ENCODE measurements at places on chromosomes 2 and 18.

DNA sequence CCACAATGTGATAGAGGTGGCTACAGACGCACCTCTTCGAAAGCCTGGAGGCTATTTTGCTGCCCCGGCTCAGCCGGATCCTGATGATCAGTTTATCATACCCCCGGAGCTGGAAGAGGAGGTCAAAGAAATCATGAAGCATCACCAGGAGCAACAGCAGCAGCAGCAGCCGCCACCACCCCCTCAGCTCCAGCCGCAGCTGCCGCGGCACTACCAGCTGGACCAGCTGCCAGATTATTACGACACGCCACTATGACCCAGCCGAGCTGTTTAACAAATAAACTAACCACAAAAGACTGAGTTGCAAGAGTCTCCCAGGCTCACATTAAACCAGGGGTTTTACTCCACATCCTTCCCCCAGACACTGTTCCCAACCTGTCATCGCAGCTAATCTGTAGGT is 263.8 kb downstream of the PHLPP1 start:
- peak; percentile 69 for DNase-seq

GRCh38 chr2:144666032-144666431 is 146.1 kb upstream of the ZEB2 start:
- no peak for DNase-seq

DNA sequence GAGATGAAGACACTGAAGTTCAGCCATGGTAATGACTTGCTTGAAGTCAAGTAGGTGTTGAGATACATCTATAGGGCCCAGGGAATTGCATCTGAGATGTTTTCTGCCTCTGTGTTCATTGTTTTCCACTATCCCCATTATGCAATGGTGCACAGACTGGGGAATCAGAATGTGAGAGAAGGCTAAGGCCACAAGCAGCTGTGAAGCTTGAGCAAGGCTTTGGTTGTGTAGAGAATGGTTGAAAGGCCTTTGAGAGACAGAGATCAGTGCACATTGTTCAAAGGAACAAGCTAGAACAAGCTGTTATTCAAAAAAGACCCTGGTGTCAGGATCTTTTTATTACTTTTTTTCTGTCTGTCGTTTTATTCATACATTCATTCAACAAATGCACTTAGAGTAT is 82.3 kb downstream of the MYO1B start:
- no peak for DNase-seq

DNA sequence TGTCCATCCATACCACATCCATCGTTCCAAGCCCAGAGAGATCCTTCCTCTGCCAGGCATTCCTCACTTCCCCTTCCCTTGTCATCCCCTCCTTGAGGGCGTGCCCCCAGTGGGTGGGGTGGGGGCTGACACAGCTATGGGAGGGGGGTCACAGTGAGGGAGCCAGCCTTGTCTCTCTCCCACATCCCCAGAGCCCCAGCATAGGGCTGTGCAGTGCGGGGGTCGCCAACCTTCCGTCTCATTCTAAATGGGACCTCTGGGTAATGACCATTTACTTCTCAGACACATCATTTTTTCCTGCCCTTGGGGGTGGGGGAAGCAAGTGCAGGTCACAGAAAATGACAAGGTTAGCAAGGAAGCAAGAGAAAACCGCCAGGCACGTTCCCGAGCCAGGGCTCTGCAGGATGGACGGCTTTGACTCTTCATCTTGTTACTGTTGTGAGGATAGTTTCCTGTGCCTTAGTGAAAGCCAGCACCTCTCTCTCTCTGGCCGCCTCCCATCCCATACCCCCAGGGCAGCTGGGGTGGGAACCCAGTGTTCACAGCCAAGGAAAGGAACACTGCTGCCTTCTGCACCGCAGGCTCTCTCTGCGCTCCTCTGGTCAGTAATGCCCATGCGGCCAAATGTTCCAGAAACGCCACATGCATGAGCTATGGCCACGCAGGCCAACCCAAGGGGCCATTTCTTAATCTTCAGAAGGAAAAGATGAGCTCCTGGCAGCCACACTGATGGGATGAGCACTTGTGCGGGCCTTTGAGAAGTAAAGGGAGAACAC is 22.7 kb upstream of the OTOS start:
- DNase-seq, result no peak

DNA sequence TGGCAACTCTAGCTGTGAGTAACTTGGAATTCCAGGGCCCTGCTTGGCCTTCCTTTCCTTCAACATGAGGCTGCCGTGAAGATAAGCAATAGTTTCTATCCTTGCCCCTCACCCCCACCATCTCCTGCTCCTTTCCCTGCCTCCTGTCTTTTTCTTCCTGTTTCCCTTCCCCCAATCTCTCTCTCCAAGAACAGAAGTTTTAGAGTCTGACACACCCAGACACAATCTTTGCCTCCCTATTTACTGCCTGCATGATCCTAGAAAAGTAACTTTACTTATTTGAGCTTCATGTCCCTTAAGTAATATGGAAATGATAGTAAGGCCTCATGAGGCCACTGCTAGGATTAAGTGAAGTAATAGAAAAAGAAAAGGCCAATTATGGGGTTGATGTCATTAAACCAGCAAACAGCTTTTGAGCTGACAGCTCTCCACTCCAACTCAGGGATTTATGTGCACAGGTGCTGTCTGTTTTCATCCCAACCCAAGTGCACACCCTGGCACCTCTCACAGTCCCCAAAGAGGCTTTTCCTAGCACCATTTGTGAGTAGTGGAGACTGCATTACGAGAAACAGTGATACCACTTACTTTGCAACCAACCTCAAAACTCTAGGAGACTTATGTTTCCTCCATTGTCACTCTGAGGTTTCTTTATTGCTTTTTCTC is 123.7 kb upstream of the SIX3 start:
- no peak for DNase-seq

- DNase-seq, result no peak
Measured at GRCh38 chr18:37457341-37457740, 108.3 kb downstream of the CELF4 start.

GRCh38 chr2:59936048-59936447 is 617.4 kb downstream of the BCL11A start:
- DNase-seq, result no peak

DNA sequence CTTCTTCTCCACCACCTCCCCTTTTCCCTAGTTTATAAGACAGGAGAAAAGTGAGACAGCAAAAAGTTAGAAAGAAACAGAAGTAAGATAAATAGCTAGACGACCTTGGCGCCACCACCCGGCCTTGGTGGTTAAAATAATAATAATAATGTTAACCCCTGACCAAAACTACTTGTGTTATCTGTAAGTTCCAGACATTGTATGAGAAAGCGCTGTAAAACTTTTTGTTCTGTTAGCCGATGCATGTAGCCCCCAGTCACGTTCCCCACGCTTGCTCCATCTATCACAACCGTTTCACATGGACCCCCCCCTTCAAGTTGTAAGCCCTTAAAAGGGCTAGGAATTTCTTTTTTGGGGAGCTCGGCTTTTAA is 1.5 kb upstream of the BUB1 start:
- no peak for DNase-seq

DNA sequence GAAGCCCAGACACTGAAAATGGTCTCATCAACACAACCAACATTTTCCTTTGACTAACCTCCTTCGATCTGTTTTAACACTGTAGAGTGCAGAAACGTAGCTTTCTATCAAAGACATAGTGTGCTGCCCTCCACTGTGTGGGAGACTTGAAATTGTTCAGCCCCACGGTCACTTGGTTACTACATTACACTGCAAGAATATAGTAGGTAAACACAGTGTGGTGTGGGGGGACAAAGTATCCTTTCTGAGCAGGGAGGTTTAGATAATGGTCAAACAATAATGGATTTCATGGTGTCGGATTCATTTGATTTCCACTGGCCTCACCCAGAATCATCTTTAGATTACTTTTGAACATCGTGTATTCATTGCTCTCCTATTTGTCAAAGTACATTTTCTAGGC is 181.0 kb downstream of the ERBB4 start:
- DNase-seq, result no peak

- no peak for DNase-seq
Measured at GRCh38 chr18:33355263-33355662, 85.3 kb downstream of the CCDC178 start.

GRCh38 chr2:152532241-152532640 is 185.0 kb downstream of the PRPF40A start:
- DNase-seq, result no peak
